ENCODE measurements at places on chromosomes 3 and 15.

DNA sequence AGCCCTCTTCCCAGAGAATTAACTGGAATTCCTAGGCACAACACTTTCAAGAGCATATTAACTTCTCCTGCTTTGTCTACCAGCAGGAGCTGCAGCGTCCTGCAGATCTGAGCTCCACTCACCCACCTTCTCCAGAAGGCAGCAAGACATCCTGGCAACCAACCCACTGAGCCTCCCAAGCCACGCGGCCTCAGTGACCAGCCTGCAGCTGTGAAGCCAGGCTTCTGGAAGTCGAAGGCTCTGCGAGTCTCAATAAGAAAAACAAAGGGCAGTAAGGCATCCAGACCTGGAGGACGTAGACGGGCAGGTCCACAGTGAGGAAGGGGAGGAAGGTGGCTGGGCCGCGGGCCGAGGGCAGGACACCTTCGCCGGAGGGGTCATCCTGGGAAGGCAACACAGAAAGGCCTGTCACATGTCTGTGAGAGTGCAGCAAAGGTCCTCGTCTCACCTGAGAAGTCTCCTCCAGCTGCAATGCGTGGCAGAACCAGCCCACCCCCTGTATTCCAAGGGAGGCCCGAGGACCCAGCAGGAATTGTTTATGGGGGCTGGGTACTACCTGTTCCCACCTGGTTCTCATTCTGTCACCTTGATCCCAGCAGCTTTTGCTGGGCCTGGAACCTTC is 36.2 kb downstream of the ZXDC start:
- no peak for DNase-seq

DNA sequence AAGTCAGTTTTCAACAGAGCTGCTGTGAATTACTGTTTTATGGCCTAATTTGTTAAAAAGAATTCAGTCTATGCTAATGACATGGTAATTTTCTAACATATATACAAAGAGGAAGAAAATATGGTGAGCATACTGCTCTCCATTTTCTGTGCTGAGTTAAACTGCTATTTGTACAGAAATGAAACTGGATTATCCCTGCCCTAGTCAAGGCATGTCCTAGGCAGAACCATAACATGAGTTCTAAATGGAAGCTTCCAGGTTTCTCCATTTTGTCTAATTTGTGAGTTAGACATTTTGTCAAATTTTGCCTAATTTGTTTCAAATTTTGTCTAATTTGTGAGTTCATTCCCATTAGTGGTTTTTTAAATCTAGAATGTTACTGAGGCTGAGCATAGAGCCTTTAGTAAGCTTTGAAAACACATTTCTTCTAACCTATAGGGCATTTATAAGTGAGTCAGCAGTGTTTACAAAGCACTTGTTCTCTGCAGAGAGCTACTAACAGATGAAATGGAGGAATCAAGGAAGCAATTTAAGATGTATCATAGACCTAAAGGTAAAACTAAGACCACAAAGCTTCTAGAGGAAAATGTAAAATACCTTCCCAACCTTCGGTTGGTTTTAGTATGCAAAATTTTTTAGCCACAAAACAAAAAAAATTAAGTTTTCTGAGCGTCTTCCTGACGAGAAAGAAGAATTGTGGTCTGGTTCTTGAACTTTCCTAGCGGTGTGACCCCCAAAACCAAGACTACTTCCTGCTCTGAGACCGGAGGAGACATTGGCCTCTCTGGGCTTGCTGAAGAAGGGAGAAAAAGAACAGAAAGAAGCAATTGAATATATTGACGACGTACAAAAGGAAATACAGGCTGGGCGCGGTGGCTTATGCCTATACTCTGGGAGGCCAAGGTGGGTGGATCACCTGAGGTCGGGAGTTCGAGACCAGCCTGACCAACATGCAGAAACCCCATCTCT is 9.8 kb downstream of the P2RY14 start:
- DNase-seq: no peak

DNA sequence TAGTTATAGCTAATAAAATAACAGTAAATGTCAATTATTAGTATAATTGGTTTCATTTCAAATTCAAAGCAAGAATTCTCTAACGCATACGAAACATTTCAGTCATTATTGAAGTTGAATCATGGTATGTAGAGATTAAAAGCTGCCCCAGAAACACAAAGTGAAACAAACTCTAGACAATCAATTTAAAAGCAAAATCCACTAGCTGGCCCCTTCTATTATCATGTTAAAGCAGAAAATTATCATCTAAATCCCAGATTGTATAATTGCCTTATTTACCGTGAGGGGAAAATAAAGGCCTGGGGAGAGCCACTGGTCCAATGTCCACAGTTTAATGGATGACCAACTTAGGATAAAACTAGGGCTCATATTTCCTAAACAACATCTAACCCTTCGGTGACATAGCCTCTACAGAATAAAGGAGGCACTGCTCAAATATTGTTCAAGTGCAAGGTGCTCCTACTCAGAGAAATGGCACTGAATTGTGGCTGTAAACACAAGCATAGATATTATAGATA is 110.9 kb upstream of the THRB start:
- no peak for DNase-seq

GRCh38 chr15:26848498-26848897 is 18.4 kb upstream of the GABRA5 start:
- DNase-seq: no peak

- DNase-seq: no peak
Observed at GRCh38 chr3:72004749-72005292, 219.9 kb upstream of the PROK2 start.

- no peak for DNase-seq
Observed at GRCh38 chr3:16439848-16440708, 73.4 kb downstream of the RFTN1 start.

DNA sequence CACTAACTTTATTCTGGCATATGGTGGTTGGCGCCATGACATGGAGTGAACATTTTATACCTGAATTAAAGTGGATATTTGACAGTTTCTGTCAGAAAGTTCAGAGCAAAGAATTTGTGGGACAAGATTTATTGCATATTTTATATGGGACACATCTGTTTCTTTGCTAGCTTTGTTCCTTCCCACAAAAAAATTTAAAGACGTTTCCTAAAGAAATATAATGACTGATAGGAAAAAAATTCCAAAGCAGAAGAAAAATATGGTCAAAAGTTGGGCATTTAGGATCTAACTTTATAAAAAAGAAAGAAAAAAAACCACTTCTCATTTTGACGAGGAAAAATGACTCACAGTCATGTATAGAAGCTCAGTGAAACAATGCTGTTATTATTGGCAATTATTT is 101.6 kb downstream of the GREM1 start:
- DNase-seq: no peak

- no peak for DNase-seq
Observed at GRCh38 chr3:12139111-12139511, 19.6 kb downstream of the TIMP4 start.

- no peak for DNase-seq
Observed at GRCh38 chr15:84953136-84953535, 28.5 kb upstream of the PDE8A start.

GRCh38 chr3:74506246-74506645 is 108.2 kb downstream of the CNTN3 start:
- DNase-seq: no peak

- no peak for DNase-seq
Observed at GRCh38 chr3:71258526-71258925, 325.0 kb downstream of the FOXP1 start.

GRCh38 chr3:159877924-159878323 is 110.7 kb upstream of the IL12A start:
- no peak for DNase-seq

- no peak for DNase-seq
Observed at GRCh38 chr3:38343797-38344594, 2.6 kb upstream of the XYLB start.

GRCh38 chr15:63111481-63111880 is 10.2 kb upstream of the LACTB start:
- no peak for DNase-seq

DNA sequence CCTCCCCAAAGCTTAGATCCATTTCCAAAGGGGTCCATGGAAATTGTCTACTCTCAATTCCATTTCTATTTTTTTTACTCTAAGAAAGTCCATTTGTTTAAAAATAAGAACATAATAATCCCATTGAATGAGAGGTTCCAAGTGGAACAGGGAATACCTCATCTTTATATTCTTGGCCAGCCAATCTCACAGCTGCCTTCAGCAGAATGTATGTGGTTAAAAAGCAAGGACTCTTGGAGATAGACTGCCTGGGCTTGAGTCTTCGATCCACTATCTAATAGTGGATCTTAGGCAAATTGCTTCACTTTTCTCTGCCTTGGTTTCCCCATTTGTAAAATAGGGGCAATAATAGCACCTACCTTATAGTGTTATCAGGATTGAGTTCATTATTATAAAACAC is 24.5 kb upstream of the CAPN7 start:
- no peak for DNase-seq

GRCh38 chr3:8443829-8444791 is 57.5 kb upstream of the LMCD1 start:
- no peak for DNase-seq

DNA sequence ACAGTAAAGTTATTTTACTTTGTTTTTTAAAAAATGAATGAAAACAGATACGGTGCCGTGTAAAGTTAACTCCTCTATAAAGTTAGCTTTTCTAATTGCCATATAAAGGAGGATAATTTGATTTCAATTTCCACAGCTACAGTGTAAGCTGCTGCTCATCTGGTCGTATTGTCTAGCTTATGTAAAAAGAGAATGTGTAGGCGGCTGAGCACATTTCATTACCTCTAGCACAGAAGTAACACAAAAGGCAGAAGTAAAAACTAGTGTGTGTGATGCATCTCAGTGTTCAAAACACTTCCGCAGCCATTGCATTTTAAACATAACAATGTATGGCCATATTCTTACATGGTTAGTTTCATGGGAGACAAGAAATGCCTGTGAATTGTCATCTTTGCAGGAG is 105.0 kb upstream of the P2RY1 start:
- DNase-seq: no peak

DNA sequence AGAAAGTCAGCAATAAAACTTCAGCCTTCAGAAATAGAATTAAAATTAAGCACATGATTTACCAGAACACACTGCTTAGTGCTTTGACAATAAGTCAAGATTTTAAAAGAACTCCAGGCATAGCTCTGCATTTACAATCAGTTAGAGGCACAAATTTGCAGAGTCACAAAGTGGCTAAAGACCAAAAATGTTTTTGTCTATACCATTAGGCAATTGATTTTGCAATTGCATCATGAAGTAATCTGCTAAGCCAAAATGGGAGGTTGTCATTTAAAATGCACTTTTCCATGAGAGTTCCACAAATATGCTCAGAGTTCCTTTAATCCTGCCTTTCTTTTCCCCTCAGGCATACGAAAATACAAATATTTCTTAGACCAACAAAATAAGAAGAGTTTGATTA is 10.1 kb upstream of the DCP1A start:
- no peak for DNase-seq

- DNase-seq: no peak
Observed at GRCh38 chr3:100317912-100318311, 16.6 kb upstream of the NIT2 start.

DNA sequence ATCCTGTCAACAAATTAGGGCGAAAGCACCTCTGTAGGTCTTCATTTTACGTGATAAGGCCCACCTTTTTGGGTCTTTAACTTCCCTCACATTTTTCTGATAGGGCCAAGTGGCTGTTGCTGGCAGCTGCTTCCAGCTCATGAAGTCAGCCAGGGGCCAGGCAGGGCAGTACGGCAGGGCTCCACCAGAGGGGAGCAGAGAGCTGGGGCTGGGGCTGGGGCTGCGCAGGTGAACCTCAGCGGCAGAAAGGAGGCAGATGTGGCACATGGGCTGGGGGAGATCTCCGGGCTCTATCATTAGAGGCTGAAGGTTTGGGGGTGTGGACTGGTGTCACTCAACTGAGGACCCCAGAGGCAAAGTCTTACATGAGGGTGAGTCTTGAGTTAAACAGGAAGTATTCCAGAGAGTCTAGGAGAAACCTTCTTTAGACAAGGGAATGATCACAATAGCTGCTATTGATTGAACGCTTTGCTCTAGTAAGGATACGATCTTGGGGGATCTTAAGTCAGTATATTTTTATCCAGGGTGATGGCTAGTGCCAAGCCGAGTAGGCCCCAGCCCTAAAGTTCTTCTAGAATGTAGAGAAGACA is 62.8 kb upstream of the MEX3B start:
- peak; percentile 23 for DNase-seq

DNA sequence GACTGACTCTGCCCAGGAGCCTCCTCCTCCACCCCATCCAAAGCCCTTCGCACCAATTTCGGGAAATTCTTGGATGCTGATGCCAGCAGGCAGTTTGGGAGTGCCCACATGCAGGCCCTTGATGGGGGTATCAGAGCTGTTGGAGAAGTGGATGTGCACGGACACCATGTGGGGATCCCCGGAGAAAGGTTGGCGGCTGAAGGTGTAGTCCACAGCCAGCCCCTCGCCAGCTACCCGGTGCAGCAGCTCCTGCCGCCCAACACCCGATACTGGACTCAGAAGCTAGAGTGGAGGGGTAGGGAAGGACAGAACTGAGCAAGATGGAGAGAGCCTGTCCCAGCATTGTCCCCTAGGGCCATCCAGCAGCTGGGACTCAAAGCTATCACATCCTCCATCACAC is 15.5 kb upstream of the CPEB1 start:
- no peak for DNase-seq

GRCh38 chr15:85329561-85330422 is 50.6 kb upstream of the AKAP13 start:
- DNase-seq: no peak

GRCh38 chr3:63349583-63350573 is 71.8 kb downstream of the SYNPR start:
- DNase-seq: no peak

DNA sequence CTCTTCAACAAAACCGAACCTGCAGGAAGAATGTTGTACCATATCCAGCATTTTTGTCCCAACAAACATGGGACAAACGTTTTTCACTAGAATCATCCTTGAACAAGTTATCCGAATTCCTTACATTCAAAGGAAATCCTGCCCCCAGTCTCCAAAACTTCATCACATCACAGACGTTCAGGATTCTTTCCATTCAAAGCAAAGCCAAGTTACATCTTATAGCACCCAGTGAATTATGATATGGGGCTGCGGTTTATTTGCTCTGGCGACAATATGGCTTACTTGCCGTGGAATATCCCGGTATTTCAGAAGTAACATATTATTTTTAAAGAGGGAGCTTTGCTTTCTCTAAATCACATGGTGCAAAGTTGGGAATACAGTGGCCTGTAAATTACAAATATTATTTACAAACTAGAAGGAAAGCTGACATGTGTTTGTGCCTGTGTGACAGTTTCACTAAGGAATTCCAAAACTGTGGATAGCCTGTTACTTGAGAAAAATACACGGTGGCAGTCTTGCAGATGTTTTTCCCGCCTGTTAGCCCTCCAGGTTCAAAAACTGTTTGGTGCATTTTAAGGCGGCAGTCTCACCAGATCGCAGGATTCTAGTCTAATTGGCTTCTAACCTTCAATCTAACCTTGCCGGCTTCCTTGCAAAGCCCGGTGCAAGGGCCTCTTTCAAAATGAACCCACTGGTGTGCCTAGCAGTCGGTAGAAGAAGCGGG is 736 bp upstream of the MBNL1 start:
- DNase-seq: no peak

- no peak for DNase-seq
Observed at GRCh38 chr15:49490966-49491365, 67.9 kb downstream of the FGF7 start.

- peak; percentile 46 for DNase-seq
Observed at GRCh38 chr3:71582612-71583565, 639 bp downstream of the FOXP1 start.

All from activated CD8-positive, alpha-beta memory T cell treated with anti-CD3 and anti-CD28 coated beads for 4 hours (primary cell).